ENCODE measurements at places on chromosomes 1 and 21. TPM values are rescaled to one million over a fixed set of nuclear protein-coding genes. Genes with fewer than 3 reads are reported as not detected.

HMCN1 gene
- 134 TPM for total RNA-seq

CD1B gene
- not detected for total RNA-seq

DNA sequence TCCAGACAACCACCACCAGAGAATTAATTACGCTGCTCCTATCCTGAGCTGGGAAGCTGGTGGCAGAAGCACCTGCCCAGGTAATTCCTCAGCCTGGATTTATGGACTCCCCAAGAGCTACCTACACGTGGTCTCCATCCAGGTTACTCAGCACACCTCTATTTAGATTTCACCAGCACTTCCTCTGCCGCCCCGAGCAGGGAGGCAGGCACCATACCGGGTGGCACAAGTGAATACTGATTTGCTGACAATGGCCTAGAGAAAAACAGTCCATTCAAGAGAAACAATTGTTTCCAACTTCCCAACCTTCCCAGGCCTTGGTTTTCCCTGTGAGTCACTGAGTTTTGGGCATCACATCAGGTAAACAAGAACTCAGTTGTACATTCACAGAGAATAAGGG lies 134.3 kb downstream of the MATN1 start:
- no peak for DNase-seq

- no peak for DNase-seq
Observed at GRCh38 chr1:31688233-31688918, 15.4 kb downstream of the COL16A1 start.

KIF21B gene
- total RNA-seq = 1.5 TPM

PDC gene
- not detected for total RNA-seq

RSPH1 gene
- total RNA-seq = 0.45 TPM

- no peak for DNase-seq
Observed at GRCh38 chr1:64885648-64886047, 80.7 kb downstream of the JAK1 start.

CEP104 gene
- 50.8 TPM for total RNA-seq

DNA sequence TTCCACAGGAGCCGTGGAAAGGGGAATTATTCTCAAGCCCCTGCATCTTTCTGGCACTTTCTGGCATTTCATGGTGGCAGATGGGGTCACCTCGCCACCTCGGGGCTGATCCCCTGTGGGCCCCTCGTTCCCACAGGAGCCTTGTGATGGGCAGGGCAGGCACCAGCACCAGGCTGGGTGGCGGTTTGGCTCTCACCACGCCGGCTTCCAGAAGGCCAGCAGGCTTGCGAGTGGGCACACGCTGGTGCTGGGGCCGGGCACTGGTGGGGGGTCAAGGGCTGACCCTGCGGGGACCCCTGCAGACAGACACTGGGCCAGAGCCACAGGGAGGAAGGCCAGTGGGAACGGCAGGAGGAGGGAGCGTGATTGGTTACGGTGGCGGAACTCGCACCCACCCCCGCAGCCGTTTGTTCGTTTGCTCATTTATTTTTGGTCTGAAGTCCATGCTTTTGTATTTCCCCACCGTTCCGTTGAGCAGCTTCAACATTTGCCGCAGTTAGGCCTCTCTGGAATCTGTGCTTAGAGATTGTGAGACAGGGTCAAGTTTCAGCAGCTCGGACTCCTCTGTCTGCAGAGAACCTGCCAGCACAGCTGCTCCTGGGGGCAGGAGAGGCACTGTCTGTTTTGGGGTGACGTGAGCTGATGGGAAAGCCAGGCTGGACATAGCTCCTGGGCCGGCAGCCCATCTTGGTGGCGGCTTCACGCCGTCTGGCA lies 5.3 kb downstream of the COL18A1 start:
- DNase-seq = no peak

Measured in A673 (cell line).